ENCODE measurements at places on chromosomes 2 and 18.

GRCh38 chr2:170362871-170363631 lies 185.1 kb downstream of the MYO3B start:
- DNase-seq, result no peak

- no peak for DNase-seq
Observed at GRCh38 chr2:120454654-120455385, 108.9 kb downstream of the INHBB start.

GRCh38 chr2:168178520-168179324 lies 68.7 kb downstream of the STK39 start:
- no peak for DNase-seq

DNA sequence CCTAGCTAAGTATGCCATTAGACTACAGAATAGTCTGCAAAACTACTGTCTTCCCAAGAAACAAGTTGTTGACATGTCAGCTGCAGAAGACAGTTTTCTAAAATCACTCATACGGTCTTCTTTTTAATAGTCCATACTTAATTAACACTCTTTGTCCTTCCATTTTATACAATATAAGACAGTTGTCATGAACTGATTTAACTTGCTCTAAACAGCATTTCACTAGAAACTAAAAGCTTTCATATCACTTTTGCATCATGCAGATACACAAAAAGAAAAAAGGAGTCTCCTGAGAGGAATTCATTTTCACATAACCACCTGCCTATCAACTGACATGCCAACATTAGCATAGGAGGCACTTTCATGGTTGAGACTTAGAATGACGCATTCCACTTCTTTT lies 1159.6 kb upstream of the CHAC2 start:
- DNase-seq, result no peak

GRCh38 chr2:98561902-98562695 lies 46.2 kb downstream of the COA5 start:
- no peak for DNase-seq

- no peak for DNase-seq
Observed at GRCh38 chr18:3052411-3052758, 39.4 kb upstream of the LPIN2 start.

GRCh38 chr2:112643488-112643887 lies 2.3 kb upstream of the SLC20A1 start:
- DNase-seq, result no peak

GRCh38 chr2:126858436-126858835 lies 40.3 kb upstream of the TEX51 start:
- no peak for DNase-seq

DNA sequence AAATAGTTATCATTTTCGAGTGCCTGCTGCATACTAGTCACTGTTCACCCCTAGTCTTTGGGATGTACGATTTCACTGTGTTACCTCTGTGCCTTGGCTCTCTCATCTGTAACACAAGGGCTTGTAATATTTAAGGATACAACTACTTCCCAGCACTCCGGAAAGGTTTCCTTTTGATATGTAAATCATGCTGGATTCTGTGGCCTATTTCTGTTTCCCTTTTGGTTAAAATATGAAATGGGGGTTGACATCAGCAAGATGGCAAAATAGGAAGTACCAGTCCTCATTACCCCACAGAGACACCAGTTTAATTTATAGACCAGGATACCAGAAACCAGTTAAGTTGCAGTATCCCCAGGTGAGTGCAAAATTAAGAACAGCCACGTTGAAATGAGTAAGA lies 23.5 kb downstream of the PSMG2 start:
- DNase-seq, result no peak

Measured in fibroblast of the conjunctiva (primary cell).